Dermis lymphatic vessel endothelial cell (primary cell): ENCODE measurements at places on chromosomes 7 and 10. TPM values are rescaled to one million over a fixed set of nuclear protein-coding genes. Genes with fewer than 3 reads are reported as not detected.

MINDY4 gene
- 0.76 and 1.6 TPM in 2 replicates for total RNA-seq

SEPTIN7 gene
- 114 and 140 TPM in 2 replicates for total RNA-seq

TCF7L2 gene
- 2.4 and 3.4 TPM in 2 replicates for total RNA-seq

GBF1 gene
- 11.1 and 11.9 TPM in 2 replicates for total RNA-seq

PCLO gene
- total RNA-seq = 5.0 and 5.3 TPM in 2 replicates

PTPN20 gene
- total RNA-seq = 0.11 TPM in 1 of 2 replicates, not detected in the other

NEBL gene
- 0.22 and 0.26 TPM in 2 replicates for total RNA-seq

SEPHS1 gene
- 41.9 and 44.9 TPM in 2 replicates for total RNA-seq

ADIRF gene
- 24.2 and 47.5 TPM in 2 replicates for total RNA-seq

GRK5 gene
- total RNA-seq = 31.2 and 43.1 TPM in 2 replicates

FOXP2 gene
- total RNA-seq = 1.5 and 4.0 TPM in 2 replicates

MMD2 gene
- total RNA-seq = not detected in 2 replicates

NME8 gene
- not detected in 2 replicates for total RNA-seq

FAM241B gene
- 0.09 and 0.22 TPM in 2 replicates for total RNA-seq

GNAT3 gene
- not detected in 2 replicates for total RNA-seq

KCND2 gene
- under 0.01 and 0.09 TPM in 2 replicates for total RNA-seq

PDZD7 gene
- total RNA-seq = 0.22 and 0.43 TPM in 2 replicates

UCMA gene
- total RNA-seq = not detected in 2 replicates

PALS2 gene
- total RNA-seq = 16.4 and 19.3 TPM in 2 replicates

OR6B1 gene
- not detected in 2 replicates for total RNA-seq

CHAT gene
- not detected in 2 replicates for total RNA-seq

COL13A1 gene
- total RNA-seq = 0.98 and 1.4 TPM in 2 replicates

MBLAC1 gene
- 1.8 and 2.8 TPM in 2 replicates for total RNA-seq

GDF2 gene
- total RNA-seq = not detected in 2 replicates

GDF10 gene
- total RNA-seq = under 0.01 and 0.33 TPM in 2 replicates

CUZD1 gene
- 0.11 and 0.17 TPM in 2 replicates for total RNA-seq

ASZ1 gene
- total RNA-seq = not detected in 2 replicates

CTNNA3 gene
- 0.22 and 0.26 TPM in 2 replicates for total RNA-seq

HOXA4 gene
- total RNA-seq = 0.43 and 0.65 TPM in 2 replicates

GOLGA7B gene
- total RNA-seq = 0.09 and 0.11 TPM in 2 replicates

LAMB4 gene
- 0.11 and 0.43 TPM in 2 replicates for total RNA-seq

KLHL7 gene
- total RNA-seq = 16.1 and 24.5 TPM in 2 replicates

LANCL2 gene
- total RNA-seq = 14.8 and 16.3 TPM in 2 replicates

SPDYE6 gene
- total RNA-seq = not detected in 2 replicates

HK1 gene
- 77.8 and 92.1 TPM in 2 replicates for total RNA-seq

LRRC4 gene
- 0.65 and 1.4 TPM in 2 replicates for total RNA-seq

DGKB gene
- total RNA-seq = not detected in 2 replicates

VIPR2 gene
- total RNA-seq = not detected in 2 replicates

TBC1D12 gene
- total RNA-seq = 18.3 and 21.0 TPM in 2 replicates

SERPINE1 gene
- total RNA-seq = 23.4 and 74.3 TPM in 2 replicates

CFTR gene
- total RNA-seq = not detected in 2 replicates

ARPC1B gene
- total RNA-seq = 412 and 414 TPM in 2 replicates

LYZL2 gene
- total RNA-seq = not detected in 2 replicates

INA gene
- under 0.01 and 0.11 TPM in 2 replicates for total RNA-seq

OR6V1 gene
- total RNA-seq = not detected in 2 replicates

ASB10 gene
- not detected in 2 replicates for total RNA-seq

GARS1 gene
- 45.2 and 45.7 TPM in 2 replicates for total RNA-seq

NKX2-3 gene
- not detected in 2 replicates for total RNA-seq

GSAP gene
- total RNA-seq = 5.8 and 8.6 TPM in 2 replicates

IFIT5 gene
- 13.4 and 14.0 TPM in 2 replicates for total RNA-seq

CTAGE6 gene
- total RNA-seq = 0.17 TPM in 1 of 2 replicates, not detected in the other

FGL2 gene
- 1.1 and 4.9 TPM in 2 replicates for total RNA-seq

SYT15 gene
- 0.54 and 2.2 TPM in 2 replicates for total RNA-seq

GIMAP2 gene
- total RNA-seq = 33.9 and 42.9 TPM in 2 replicates

CASTOR2 gene
- 10.0 and 10.2 TPM in 2 replicates for total RNA-seq

WDR86 gene
- 0.11 TPM in 1 of 2 replicates, not detected in the other for total RNA-seq

KLF6 gene
- total RNA-seq = 75.7 and 232 TPM in 2 replicates

SH2B2 gene
- 0.52 and 0.76 TPM in 2 replicates for total RNA-seq
